ENCODE measurements at places on chromosomes 1 and 21.

DNA sequence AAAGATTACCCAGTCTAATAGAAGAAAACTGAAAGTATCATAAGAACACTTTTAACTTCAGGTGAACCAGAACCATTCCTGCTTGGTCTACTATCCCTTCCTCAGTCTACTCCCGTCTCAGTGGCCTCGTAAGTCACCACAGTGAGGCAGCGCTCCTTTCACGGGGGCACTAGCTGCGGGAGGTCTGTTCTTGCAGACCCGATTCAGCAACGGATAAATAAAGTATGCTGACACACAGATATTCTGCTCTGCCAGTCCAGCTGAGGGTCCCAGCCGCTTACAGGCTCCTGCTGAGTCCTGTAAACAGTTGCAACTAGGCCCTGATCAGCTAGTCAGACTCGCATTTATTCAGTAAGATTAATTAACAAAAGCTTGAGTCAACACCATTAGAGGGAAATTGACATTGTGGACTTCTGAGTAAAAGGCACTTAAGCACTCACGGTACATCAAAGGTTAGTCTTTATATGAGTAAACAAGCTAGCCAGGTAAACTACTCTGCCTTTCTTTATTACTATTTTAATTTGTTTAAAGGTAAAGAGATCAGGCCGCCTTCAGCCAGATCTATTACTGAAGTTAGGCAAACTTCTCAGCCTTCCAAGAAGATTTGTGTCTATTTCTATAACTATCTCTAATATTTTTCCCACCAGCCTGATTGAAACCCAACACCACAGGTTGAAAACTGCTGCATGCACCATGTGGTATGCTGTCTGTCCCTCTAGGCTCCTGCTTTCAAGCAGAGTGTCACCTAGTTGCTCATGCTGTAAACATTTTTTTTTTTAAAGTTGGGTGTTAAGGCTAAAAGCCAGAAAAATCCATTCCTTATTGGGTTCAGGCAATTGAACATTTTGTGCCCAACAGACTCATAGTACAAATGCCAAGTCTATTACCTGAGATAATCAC is 87.7 kb downstream of the INTS7 start:
- DNase-seq = peak; percentile 71

DNA sequence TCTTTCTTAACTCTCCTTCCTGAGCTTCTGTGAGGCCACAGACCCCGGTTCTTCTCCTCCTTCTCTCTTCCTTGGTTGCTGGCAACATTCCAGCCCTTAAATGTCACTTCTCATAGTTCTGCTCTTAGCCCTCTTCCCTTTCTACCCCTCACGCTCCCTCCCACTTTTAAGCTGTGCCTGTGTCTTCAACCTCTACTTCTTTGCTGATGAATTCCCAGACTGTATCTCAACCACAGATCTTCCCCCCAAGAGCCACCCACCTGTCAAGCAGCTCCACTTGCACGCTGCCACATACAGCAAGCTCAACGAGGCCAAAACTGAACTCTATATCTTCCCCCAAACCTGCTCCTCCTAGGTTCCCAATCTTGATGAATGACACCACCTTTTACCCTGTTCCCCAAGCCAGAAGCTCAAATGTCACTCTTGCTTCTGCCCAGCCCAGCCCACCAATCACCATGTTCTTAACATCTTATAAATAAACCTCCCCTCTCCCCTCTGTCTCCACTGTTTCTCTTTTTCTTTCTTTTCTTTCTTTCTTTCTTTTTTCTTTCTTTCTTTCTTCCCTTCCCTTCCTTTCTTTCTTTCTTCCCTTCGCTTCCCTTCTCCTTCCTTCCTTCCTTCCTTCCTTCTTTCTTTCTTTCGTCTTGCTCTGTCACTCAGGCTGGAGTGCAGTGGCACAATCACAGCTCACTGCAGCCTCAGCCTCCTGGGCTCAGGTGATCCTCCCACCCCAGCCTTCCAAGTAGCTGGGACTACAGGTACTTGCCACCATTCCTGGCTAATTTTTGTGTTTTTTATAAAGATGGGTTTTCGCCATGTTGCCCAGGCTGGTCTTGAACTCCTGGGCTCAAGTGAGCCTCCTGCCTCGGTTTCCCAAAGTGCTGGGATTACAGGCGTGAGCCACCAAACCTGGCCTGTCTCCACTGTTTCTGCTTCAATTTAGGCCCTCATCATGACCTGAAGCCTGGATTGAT is 19.8 kb upstream of the PTP4A2 start:
- no peak for DNase-seq

DNA sequence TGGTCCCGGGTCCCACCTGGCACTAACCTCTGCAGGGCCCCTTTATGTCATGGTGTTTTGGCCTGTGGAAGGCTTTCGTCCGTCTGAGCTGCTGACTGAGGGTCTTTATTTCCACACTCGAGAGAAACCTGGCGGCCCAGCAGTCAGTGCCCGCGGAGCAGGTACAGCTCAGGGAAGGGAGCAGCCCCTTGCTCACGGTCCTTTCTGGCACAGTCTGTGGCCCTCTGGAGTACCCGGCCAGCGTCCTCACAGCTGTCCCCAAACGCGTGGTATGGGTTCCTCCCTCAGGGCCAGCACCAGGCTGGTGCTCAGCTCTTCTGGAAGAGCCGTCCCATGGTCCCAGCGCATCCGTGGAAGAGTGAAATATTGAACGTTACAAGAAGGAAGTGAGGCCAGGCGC is 24.3 kb downstream of the SKI start:
- DNase-seq = no peak

- DNase-seq = no peak
Observed at GRCh38 chr1:225931270-225932136, 7.5 kb upstream of the PYCR2 start.

DNA sequence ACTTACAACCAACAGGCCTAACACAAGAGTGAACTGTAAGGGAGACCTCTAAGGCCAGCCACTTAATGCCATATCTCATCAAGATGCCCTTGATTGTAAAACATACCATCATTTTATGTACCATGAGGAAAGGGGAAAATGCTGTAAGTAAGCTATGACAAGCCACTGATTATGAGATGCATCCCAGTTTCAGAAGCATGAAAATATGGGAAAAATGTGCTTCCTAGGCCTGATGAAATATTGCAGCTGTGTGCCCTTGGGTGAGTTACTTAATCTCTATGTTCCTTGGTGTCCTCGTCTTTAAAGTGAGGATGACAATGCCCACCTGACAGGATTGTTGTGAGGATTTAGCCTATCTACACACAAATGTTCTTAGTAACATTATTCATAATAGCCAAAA is 28.9 kb downstream of the H3-3A start:
- DNase-seq = no peak

- DNase-seq = no peak
Observed at GRCh38 chr1:101174722-101175121, 62.1 kb upstream of the S1PR1 start.

GRCh38 chr1:153032073-153032472 is 1.1 kb downstream of the SPRR1B start:
- no peak for DNase-seq

DNA sequence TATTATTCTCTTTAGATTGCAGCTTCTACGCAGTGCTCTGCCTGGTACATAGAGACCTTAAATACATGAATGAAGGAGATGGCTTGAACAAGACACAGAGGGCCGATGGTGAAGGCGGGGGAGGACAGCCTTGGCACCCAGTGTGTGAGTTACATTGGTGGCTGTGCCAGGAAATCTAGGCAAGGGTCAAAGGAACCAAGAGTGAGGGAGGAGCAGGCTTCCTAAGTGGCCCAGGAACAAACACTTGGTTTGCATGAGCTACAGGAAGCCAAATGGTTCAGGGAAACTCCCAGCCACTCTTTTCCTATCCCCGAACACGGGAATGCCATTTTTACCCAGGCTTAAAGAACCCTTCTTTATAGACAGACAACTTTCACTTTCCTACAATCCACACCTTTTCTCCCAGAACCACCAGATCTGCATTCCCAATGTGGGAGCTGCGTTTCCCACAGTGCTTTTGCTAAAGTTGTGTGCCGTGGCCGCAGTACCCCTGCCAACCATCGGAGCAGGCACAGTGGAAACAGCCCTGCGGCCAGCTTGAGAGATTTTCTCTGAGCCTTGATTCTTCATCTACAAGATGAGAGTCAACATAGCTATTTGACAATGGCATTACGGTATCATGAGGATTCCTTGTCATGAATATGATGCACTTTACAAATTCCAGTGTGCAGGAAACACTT is 3.5 kb upstream of the CLEC20A start:
- DNase-seq = no peak

GRCh38 chr1:3391711-3392110 is 62.8 kb upstream of the ARHGEF16 start:
- no peak for DNase-seq

GRCh38 chr1:167090314-167090942 is at the start of gene GPA33:
Gene GPA33, minus strand, starts transcription at chr1:167090377. Its CDS starts 90 bp downstream, at chr1:167090287.
- DNase-seq = no peak

DNA sequence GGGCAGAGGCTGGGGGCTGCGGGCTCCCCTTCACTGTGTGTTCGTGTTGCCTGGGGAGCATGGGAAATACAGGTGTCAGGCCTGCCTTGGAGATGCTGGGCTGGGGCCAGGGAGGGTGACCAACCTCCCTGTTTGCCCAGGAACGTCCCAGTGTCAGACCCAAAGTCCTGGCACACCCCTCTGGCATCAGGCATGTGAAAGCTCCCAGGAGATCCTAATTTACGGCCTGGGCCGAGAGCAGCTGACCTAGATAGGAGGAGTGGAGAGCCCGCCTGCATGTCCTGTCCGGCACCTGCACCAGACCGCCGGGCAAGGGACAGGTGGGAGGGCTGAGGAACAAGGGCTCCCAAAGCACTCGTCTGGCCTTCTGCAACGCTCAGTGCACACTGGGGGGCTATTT is 124.8 kb downstream of the PRDM16 start:
- DNase-seq = no peak

GRCh38 chr1:245599371-245600174 is 444.8 kb downstream of the KIF26B start:
- no peak for DNase-seq

GRCh38 chr21:33492571-33492970 is 1.1 kb upstream of the DNAJC28 start:
- DNase-seq = no peak

DNA sequence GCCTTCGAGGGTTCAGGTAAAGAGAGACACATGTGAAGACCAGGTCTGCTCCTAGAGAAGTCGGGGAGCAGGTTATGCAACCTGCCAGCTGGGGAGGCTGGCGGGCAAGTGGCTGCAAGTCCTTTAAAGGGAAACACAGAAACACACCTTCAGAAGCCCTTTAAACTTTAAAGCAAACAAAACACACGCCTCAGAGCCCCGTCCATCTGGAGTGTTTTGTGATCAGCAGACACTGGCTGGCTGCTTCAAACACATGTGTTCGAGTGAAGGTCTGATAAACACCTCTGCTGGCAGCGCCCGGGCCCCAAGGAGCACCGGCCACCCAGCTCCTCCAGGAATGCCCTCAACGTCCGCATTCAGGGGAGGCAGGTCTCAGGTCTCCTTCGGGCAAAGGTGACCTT is 15.2 kb downstream of the RIPK4 start:
- DNase-seq = no peak

DNA sequence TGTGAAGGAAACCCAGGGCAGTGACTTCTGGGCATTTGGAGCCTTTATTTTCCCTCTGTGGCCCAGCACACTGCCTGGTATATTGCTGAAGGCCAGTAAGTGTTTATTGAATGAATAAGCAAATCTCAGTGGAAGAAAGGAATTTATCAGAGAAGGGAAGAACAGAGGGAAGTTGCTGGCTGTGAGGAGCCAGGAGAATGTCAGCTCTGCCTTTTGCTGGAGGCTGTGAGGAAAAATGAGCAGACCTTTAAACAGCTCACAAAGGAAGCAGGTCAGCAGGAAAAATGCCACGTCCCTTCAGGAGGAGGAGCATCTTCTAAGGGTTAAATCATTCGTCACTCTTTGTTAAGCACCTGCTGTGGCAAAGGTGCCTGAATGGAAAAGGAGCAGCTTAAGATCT is 75.9 kb downstream of the GIPC2 start:
- DNase-seq = no peak

- no peak for DNase-seq
Observed at GRCh38 chr1:1178794-1179331, 5.2 kb downstream of the TTLL10 start.

GRCh38 chr1:30040081-30041019 is 683.0 kb downstream of the MATN1 start:
- DNase-seq = no peak

GRCh38 chr1:64920941-64921589 is 45.3 kb downstream of the JAK1 start:
- no peak for DNase-seq

GRCh38 chr1:15660151-15660550 is 24.0 kb upstream of the PLEKHM2 start:
- no peak for DNase-seq

GRCh38 chr1:25467193-25467592 is 36.5 kb downstream of the MACO1 start:
- no peak for DNase-seq

DNA sequence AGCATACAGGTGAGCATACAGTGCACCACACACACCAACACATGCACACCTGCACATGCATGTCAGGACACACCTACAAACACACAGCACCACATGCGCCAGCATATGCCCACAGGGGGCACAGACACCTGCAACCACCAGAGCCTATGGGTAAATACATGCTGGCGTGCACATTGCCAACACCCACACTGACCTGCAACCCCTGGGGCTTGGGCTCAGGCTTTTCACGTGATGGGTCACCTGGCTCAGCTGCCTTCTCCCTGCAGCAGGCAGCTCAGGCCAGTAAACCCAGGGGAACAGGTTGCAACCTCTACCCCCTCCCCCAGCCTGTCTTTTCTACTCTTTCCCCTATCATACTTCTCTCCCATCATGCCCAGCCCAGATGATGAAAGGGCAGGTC is 8.1 kb downstream of the CD247 start:
- no peak for DNase-seq

GRCh38 chr1:30890502-30891226 is 17.9 kb downstream of the SDC3 start:
- no peak for DNase-seq

DNA sequence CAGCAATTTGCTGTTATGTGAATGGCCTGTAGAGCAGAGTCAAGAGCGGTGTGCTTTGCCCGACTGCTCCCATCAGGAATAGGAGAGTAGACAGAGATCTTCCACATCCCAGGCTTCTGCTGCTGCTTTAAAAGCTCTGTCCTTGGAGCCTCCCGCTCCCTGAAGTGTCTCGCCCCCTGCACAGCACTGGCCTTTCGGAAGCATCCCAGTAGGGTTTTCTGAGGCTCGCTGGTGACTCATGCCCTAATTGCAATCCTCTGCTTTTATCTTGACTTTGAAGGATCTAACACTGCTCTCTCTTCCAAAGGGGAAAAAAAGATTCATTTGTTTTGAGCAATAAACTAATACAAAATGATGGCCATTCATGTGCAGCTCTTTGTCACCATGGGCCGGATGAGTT is 13.3 kb upstream of the CD101 start:
- no peak for DNase-seq

DNA sequence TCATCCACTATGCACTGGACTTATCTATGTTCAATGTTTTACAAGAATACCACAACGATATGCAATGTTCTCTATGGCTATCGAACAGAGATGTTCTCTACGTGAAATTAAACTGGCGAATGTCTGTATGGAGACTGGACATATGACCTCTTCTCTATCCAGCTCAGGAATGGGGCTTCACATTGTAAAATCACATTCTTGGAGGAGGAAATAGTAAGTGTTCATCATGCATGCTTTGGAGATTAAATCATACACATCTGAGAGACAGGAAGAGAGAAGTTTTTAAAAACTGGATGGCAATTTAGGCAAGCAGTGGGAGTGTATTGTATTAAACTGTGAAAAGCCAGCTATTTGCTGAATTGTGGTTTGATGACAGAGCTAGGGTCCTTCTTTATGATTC is 47.9 kb upstream of the RGL1 start:
- DNase-seq = no peak

GRCh38 chr1:151540982-151541377 is 871 bp downstream of the TUFT1 start:
- no peak for DNase-seq

Measured in NCI-H1930 (cell line).